Stimulated activated CD4-positive, alpha-beta T cell treated with anti-CD3 and anti-CD28 coated beads, Interleukin-2, amount 100 ng/mL, for 48 hours (primary cell): ENCODE measurements at places on chromosomes 16 and 17.

- no peak for DNase-seq
These were observed 6.8 kb upstream of the GFAP start for GRCh38 chr17:44922136-44922535.

- peak; percentile 67 for DNase-seq
These were observed 32.7 kb upstream of the CDH1 start for GRCh38 chr16:68704232-68704867.

- no peak for DNase-seq
These were observed 17.6 kb downstream of the HS3ST3A1 start for GRCh38 chr17:13583996-13584700.

GRCh38 chr17:35889241-35889640 lies 9.1 kb upstream of the CCL5 start:
- DNase-seq, result no peak

DNA sequence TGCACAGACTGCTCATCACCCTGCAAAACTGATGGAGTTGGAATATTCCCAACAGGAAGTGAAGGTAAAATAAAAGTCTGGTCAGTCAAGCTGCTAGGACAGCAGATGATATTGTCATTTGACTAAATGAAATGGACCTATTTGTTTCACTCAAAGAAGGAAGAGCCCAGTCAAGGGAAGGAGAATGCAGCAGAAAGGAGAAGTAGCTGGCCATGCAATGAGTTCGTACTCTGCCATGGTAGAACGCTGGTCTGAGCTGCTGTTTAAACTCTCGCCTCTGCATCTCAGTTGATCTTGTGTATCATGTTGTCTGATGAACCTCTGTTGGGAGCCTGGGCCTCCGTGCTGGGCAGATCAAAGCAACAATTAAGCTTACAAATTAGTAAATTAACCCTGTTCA lies 15.6 kb upstream of the YPEL2 start:
- no peak for DNase-seq

DNA sequence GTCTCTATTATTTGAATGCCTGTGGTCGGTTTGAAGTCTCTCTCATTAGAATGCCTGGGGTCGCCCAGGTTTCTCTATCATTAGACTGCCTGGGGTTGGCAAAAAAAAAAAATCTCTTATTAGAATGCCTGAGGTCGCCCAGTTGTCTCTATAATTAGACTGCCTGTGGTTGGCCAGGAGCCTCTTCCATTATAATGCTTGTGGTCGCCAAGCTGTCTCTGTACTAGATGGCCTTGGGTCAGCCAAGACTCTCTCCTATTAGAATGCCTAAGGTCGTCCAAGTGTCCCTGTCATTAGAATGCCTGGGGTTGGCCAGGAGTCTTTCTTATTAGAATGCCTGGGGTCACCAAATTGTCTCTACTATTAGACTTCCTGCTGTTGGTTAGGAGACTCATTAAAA lies 2228.4 kb downstream of the TP53TG3F start:
- DNase-seq, result no peak

GRCh38 chr17:29838961-29839360 lies 91.1 kb downstream of the SSH2 start:
- DNase-seq, result no peak

DNA sequence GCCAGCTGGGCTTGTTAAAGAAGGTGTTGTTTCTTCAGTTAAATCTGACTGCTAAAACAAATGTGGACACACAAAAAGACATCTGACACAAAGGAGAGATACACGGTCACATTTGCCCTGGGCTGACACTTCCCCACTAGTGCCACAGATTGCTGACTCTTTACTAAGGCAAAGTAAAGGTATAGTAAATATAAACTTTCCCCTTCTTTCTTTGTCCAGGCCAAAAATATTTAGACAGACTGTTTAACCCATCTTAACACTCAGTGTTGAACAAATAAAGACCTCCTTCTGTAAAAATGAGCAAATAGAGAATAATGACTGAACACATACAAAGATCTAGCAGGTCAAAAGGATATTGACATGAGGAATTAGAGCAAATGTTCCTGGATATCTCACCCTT lies 58.4 kb downstream of the SCNN1G start:
- no peak for DNase-seq

GRCh38 chr16:83031524-83031923 lies 404.8 kb downstream of the CDH13 start:
- DNase-seq, result no peak

DNA sequence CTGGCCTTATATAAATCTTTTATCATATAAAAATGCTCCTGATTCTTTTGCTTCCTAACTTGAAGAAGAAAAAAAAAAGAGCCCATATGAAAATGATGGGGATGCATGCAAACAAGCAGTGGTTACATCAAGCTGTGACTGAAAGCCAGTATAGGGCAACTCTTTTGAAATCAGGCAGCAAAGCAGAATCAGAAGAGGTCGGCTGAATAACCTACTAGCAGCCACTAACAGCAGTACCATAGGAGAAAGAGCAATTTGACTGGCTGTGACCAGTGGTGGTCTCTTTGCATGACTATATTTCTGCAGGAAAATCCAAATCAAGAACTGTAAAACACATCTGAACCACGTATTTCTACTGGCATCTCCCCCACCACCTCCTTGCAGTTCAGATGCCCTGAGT lies 161.9 kb upstream of the C17orf78 start:
- no peak for DNase-seq

GRCh38 chr16:67089101-67089500 lies 20.6 kb upstream of the PHAF1 start:
- no peak for DNase-seq

GRCh38 chr16:67514382-67514828 lies 14.2 kb upstream of the RIPOR1 start:
- DNase-seq, result peak; percentile 75

DNA sequence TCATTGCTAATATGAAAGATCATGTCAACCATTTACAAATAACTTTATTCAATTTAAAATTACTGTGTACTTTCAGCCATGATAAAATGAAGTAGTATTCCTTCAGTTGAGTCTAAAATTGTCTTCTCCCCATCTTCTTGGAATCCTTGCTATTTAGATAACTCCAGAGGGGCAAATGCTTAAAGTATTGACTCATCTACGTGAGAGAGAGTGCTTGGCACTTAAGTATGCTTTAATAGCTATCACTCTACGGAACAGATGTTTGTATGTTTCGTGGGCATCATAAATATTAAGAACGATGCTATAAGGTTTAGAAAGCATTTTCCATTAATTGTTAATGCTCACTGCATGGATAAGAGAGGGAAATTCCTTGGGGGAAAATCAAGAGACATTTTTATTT lies 69.3 kb upstream of the MED13 start:
- DNase-seq, result no peak

DNA sequence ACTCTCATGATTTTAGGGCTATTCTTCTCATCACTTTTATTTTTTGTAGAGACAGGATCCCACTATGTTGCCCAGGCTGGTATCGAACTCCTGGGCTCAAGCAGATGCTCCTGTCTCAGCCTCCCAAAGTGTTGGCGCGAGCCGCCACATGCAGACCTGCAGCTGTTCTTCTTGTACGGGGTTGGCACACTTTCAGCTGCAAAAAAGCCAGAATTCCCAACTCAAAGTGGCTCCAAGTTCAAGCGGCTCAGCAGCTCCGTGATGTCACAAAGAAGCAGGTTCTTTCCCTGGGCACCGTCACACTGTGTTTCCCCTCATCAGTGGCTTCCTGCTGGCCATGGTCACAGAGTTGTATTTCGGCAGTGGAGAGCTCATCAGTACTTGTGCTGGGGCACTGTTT lies 6.7 kb upstream of the SBK1 start:
- no peak for DNase-seq
